ENCODE measurements at places on chromosomes 3 and 15.

DNA sequence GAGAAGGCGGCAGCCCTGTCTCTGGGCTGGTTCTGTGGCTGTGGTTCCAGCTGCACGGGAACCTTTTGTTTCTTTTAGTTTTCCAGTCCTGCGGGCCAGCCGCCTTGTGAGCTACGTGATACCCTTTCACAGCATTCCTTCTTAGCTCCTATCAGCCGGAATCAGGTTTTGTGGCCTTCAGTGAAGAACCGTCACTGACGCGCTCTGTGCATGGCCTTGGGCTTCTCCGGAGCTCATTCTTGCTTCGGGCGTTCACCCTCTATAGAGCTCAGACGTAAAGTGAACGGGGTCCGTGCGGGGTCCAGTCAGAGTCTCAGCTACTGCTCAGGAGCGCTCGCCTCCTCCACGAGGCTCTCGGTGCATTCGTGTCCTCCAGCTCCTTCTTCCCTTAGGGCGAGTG is 166.7 kb downstream of the FAM43A start:
- no peak for DNase-seq

DNA sequence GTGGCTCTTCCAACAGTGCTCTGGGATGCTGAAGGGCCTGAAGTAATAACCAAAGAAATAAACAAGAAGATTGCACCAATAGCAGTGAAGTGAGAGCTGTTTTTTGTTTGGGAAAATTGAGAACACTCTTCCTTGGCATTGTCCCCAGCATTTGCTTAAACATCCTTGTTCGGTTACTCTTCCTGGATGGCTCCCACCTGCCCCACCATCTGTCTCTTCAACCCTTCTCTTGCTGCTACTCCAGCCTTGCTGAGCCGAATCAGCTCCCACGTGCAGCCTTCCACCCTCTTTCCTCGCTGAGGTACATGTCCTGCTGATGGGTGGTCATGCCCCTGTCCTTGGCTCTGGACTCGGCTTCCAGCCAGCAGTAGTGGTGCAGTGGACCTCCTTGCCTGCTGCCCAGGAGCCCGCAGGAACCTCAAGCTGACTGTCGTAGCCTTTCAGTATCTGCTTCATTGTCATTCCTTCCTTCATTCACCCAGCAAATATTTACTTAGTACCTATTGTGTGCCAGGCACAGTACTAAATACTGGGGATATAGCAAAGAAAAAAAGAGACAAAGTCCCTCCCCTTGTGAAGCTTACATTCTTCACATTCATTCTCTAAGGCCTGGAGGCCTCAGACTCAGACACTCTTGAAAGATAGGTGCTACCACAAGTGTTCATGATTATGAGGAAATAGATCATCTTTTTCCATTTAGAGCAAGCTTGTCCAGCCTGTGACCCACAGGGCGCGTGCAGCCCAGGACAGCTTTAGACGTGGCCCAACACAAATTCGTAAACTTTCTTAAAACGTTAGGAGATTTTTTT is 17.1 kb upstream of the VILL start:
- DNase-seq = no peak

DNA sequence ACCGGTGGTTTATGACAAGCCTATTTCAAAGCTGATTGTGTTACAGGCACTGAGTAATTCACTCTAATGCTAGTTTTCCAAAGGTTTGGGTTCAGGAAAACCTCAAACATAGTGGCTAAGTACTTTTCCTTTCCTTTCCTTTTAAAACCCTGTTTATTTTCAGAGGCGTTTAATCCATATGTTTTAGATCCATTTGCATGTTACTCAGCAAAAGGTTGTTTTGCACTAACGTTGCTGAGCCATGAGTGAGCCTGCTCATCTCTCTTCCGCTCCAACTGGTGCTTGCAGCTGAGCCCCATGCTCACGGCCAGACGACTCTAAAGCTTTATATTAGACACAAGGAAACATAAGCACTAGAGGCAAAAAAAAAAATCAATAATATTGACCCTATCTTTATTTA is 9.4 kb downstream of the CEMIP start:
- no peak for DNase-seq

DNA sequence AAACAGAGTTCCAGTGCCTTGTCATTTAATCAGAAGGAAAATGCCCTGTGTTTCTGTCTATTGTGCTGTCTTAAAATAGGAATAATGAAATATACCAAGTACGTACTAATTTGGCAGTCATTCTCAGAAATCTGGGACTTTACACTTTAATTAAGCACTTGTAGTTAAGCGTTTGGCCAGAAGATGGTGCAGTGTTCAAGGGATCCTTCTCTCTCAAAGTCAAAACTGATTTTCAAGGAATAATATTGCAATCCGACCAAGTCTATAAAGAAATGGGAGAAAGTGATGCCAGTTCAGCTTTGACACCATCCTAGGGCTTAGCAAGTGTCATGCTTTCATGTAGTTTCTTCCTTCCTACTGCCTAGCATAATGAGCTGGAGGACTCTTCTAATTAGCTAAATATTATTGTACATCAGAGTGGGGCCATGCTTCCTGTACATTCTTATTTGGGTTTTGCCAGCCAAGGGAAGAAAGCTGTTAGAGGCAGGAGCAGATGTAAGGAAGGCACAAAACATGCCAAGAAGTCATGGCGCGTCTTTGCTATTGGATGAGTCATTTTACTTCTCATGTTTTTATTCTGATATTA is 64.8 kb downstream of the SAMMSON start:
- DNase-seq = peak; percentile 62
